ENCODE measurements at places on chromosomes 12 and 14. TPM values are rescaled to one million over a fixed set of nuclear protein-coding genes. Genes with fewer than 3 reads are reported as not detected.

GRCh38 chr12:130130346-130130745, 31.9 kb upstream of the FZD10 start:
- no peak for DNase-seq

Gene SVOP
- 1.9 TPM for total RNA-seq

DNA sequence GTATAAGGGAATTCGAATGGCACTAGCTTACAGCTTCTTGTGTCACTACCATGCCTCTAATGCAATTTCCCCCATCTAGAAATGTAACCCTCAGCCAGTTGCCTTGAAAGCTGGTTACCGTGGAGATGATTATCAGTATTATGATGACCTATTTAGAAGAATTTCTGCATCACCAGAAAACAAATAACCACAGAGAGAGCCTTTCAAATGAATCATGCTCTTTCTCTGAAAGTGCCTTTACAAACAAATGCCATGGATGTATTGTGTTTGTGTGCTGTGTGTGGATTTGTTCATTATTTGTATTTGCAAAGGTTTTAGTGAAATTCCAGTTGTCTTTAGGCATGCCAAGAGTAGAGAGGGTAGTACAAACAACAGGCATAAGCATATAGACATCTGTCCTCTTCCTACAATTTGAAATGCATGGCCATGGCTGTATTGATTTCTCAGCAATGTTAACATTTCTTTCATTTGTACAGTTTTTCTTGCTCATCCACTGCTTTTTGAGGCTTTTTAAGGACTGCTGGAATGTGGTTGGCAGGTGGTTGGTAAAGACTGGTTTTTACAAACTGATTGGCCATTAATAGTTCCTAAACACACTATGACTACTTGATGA, 266.5 kb downstream of the PAWR start:
- DNase-seq, result no peak

Gene OR10A7
- total RNA-seq, result not detected

Gene CMA1
- not detected for total RNA-seq

GRCh38 chr12:3326850-3327780, 163.9 kb upstream of the PRMT8 start:
- no peak for DNase-seq

- no peak for DNase-seq
These were observed 338.6 kb downstream of the APAF1 start for GRCh38 chr12:98983647-98984046.

DNA sequence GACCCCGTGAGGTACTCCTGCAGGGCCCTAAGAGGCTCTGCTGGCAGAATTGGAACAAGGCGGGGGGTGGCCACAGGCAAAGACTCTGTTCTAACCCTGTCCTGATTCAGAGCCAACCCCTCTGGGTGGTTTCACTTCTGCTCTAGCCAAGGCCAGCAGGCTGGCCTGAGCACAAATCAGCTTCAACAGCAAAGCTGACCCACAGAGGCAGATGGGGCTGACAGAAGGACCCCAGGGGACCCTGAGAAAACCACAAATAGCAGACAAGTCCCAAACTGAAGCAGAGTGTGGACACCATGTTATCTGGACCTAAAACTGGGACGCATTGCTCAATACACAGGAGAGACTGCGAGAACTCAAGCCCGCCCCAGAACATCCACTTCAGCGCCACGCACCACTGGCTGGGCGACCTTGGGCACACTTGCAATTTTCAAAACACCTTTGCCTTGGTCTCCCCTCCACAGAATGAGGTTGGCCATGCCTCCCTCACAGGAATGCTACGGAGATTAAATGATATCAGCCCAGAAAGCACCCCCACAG, 76.4 kb upstream of the DICER1 start:
- no peak for DNase-seq

Gene OASL
- total RNA-seq, result not detected

DNA sequence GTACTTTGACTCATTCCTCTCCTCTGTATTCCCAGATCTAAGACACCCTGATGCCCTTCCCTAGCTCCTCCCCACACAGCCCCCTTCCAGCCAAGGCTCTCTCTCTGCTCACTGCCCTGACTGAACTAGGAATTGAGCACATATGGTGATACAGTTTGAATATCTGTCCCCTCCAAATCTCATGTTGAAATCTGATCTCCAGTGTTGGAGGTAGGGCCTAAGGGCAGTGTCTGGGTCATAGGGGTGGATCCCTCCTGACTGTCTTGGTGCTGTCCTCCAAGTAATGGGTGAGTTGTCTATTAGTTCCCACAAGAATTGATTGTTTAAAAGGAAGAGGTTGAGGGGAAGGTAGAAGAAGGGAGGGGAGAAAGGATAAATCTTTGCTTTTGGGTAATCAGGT, 17.4 kb downstream of the CMKLR1 start:
- no peak for DNase-seq

Gene SLC2A14
- 1.8 TPM for total RNA-seq

DNA sequence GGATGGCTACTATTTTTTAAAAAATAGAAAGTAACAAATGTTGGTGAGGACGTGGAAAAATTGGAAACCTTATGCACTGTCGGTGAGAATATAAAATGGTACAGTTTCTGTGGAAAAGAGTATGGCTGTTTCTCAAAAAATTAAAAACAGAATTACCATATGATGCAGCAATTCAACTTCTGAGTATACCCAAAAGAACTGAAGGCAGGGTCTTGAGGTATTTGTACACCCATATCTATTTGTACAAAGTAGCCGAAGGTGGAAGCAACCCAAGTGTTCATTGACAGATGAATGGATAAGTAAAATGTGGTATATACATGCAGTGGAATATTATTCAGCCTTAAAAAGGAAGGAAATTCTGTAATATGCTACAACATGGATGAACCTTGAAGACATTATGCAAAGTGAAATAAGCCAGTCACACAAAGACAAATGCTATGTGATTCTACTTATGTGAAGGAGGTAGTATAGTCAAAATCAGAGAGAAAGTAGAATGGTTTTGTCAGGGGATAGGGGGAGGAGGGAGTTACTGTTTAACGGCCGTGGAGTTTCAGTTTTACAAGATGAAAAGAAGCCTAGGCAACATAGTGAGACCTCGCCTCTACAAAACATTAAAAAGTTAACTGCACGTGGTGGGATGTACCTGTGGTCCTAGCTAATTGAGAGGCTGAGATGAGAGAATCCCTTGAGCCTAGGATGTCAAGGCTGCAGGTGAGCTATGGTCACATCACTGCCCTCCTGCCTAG, 38.4 kb upstream of the CCT2 start:
- no peak for DNase-seq

DNA sequence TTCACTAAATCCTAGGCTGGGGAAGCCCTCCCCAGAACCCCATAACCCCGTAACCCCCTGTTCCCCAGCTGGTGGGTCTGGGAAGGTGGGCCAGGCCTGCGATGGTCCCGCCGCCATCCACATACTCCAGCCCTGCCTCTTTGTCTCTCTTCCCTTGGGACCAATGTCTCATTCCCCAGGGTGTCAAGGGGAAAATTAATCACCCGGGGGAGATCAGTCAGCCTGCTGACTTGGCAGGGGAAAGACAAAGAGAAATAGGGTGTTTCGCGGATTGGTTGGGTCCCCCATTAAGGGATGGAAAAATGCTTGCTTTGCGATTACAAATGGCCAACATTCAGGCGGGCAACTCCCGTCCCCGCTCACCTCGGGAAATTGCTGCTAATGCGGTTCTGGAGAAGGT, 60.6 kb upstream of the LHX5 start:
- DNase-seq, result no peak

- no peak for DNase-seq
These were observed 2.0 kb upstream of the ACTN1 start for GRCh38 chr14:68981139-68981538.

- no peak for DNase-seq
These were observed 7.1 kb downstream of the PTHLH start for GRCh38 chr12:27965411-27965810.

Gene CCDC196
- total RNA-seq, result not detected

GRCh38 chr12:98741196-98741555, 96.1 kb downstream of the APAF1 start:
- DNase-seq, result no peak

Gene PMCH
- total RNA-seq, result not detected

DNA sequence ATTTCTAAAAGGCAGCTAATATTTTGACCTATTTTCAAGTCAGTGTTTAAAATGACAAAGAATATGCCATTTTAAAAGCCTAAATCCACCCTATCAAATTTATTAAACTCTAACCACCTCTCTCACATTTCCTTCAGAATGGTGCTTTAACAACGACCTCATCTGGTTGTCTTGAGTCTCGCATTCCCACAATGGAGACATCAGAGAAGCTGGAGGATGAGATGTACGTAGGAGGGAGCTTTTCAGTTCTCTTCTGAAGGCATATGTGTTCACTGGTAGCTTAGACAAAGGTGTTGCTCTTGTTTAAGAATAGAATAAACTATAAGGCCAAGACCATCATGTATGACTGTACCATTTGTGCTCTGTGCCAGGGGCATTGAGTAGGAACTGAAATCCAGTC, 82.9 kb downstream of the BCL2L14 start:
- no peak for DNase-seq

Gene SYCP3
- total RNA-seq, result not detected

DNA sequence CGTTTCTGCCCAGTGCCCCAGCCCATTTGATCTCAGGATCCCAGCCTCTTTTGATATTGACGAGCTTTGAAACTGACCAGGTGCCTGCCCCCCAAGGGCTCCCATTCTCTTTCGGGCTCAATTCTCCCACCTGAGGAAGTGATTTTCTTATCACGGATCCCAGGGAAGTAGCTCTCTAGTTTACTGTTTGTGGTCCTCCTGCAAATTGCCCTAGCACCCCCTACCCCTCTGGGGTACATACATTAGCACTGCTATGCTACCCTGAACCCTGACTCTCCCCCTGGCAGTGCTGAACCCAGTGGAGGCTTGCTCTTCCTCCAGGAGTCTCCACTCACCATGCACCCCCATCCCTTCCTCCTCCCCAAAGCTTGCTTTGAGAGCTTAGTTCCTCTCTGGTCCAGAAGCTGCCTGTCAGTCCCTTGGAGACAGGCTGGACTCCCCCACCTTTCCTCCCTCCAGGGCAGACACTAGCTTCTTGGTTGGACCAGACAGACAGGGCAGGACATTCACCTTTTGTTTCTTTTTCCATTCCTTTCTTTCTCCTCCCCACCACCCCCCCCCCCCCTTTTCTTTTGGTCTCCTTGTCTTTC, 4.4 kb upstream of the TBX3 start:
- DNase-seq, result no peak

DNA sequence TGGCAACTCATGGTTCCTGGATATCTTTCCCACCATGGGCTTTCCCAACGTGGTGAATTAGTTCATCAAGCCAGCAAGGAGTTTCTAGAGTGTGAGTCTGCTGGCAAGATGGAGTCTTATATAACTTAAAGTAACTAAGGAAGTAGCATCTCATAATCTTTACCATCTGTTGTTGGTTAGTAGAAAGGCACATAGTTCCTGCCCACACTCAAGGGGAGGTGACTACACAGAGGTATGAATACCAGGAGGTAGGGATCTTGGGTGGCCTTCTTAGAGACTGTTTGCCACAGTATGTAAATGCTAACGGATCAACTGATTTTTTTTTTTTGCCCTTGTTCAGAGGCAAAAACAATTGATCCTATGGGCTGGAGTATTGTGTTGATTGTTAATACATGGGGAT, 446.9 kb downstream of the ATP23 start:
- no peak for DNase-seq

Gene REP15
- total RNA-seq, result 1.3 TPM

- DNase-seq, result no peak
These were observed 238.0 kb upstream of the DDHD1 start for GRCh38 chr14:53391156-53391555.

- DNase-seq, result no peak
These were observed 524.1 kb upstream of the FBXO33 start for GRCh38 chr14:39956372-39956771.

GRCh38 chr14:97446087-97446486, 648.9 kb downstream of the VRK1 start:
- DNase-seq, result no peak

Gene GPR135
- total RNA-seq, result 3.5 TPM

Gene COX6A1
- total RNA-seq, result 320 TPM

Gene PTPRR
- 0.61 TPM for total RNA-seq

GRCh38 chr12:75996861-75997447, 34.6 kb downstream of the PHLDA1 start:
- no peak for DNase-seq

- DNase-seq, result no peak
These were observed 466.2 kb upstream of the FLRT2 start for GRCh38 chr14:85063747-85064146.

Gene AGAP2
- total RNA-seq, result 3.9 TPM

- peak; percentile 19 for DNase-seq
These were observed 1.7 kb upstream of the CFAP251 start for GRCh38 chr12:121916719-121917118.

GRCh38 chr14:102565331-102565887, 27.0 kb upstream of the RCOR1 start:
- DNase-seq, result no peak

- no peak for DNase-seq
These were observed 64.5 kb downstream of the ANKRD9 start for GRCh38 chr14:102445066-102445465.

GRCh38 chr14:55749946-55750345, 169.9 kb downstream of the KTN1 start:
- no peak for DNase-seq

- no peak for DNase-seq
These were observed 32.3 kb downstream of the GIT2 start for GRCh38 chr12:109963743-109964429.

DNA sequence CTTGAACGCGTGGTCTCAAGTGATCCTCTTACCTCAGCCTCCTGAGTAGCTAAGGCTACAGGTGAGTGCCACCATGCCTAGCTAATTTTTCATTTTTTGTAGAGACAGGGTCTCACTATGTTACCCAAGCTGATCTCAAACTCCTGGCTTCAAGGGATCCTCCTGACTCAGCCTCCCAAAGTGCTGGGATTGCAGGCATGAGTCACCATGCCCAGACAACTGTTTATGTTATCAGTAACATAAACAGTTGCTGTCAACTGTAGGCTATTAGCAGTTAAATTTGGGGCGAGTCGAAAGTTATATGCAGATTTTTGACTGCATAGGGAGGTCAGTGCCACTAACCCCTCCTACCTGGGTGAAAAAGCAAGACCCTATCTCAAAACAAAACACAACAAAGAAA, 26.2 kb upstream of the LRRK2 start:
- no peak for DNase-seq

GRCh38 chr12:56590237-56590830, 39.8 kb downstream of the BAZ2A start:
- DNase-seq, result no peak

DNA sequence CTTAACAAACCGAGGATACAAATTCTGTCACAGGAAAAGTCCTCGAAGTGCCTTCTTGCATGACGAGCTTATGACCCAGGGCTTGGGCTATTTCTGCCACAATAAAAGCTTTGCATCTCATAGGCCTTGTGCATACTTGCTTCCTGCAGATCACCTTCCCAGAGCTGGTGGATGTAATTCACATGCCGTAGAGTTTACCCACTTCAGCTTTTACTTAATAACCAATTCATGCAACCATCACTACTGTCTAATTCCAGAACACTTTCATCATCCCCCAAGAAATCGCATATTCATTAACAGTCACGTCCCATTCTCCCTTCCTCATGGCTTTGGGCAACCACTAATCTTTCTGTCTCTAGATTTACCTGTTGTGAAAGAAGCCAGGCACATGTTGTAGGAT, 9.0 kb upstream of the BDKRB1 start:
- DNase-seq, result no peak
